NCI-H187 (cell line): ENCODE measurements at places on chromosomes 11 and 22.

- no peak for DNase-seq
Observed at GRCh38 chr11:30560206-30561106, 25.7 kb downstream of the MPPED2 start.

- DNase-seq, result no peak
Observed at GRCh38 chr11:34207487-34208180, 102.2 kb downstream of the NAT10 start.

DNA sequence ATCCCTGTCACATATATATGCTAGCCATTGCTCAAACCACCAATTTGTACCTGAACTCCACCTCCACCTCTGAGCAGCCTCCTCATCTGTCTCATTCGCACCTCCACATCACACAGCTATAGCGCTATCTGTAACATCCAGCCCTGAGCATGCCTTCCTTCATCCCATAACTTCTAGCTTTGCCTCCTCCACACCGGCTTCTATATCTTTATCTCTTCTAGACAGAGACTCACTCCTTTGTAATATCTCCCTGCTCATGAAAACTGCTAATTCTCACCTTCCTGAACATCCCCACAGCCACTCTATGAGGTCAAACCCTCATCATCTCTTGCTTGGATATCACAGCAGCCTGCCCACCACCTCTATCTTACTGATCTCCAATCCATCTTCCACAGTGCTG is 5.9 kb downstream of the SIAE start:
- DNase-seq, result no peak

DNA sequence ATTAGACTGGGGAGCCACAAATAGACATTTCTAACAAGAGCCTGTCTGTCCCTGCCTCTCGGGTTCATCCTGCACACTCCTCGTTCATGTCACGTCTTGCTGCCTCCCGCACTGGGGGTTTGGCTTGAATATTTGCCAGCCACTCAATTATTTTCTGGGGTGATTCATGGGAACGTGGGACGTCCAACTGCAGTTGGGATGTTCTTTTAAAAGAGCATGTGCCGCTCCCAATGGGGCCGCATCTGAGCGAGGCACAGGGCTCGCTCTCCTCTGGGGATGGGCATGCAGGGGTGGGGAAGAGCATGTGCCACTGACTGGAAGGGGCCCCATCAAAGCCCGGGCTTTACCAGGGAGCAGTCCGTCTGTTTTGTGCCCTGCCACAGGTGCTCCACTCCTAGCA is 43.4 kb downstream of the PARVG start:
- DNase-seq, result no peak

- no peak for DNase-seq
Observed at GRCh38 chr22:31651664-31652063, 10.4 kb downstream of the PISD start.

- no peak for DNase-seq
Observed at GRCh38 chr11:128487978-128488377, 99.4 kb downstream of the ETS1 start.

- DNase-seq, result no peak
Observed at GRCh38 chr11:9066433-9066925, 24.9 kb downstream of the SCUBE2 start.

DNA sequence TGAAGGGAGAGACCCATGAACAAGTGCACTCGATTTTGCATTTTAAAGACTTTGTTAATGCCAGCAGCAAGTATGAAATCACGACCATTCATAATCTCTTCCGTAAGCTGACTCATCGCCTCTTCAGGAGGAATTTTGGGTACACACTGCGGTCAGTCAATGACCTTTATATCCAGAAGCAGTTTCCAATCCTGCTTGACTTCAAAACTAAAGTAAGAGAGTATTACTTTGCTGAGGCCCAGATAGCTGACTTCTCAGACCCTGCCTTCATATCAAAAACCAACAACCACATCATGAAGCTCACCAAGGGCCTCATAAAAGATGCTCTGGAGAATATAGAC is 5.9 kb downstream of the SERPIND1 start:
- DNase-seq, result no peak

- peak; percentile 38 for DNase-seq
Observed at GRCh38 chr11:693887-694562, 997 bp downstream of the DEAF1 start.

GRCh38 chr11:9736365-9736764 is 72.5 kb downstream of the SWAP70 start:
- no peak for DNase-seq

DNA sequence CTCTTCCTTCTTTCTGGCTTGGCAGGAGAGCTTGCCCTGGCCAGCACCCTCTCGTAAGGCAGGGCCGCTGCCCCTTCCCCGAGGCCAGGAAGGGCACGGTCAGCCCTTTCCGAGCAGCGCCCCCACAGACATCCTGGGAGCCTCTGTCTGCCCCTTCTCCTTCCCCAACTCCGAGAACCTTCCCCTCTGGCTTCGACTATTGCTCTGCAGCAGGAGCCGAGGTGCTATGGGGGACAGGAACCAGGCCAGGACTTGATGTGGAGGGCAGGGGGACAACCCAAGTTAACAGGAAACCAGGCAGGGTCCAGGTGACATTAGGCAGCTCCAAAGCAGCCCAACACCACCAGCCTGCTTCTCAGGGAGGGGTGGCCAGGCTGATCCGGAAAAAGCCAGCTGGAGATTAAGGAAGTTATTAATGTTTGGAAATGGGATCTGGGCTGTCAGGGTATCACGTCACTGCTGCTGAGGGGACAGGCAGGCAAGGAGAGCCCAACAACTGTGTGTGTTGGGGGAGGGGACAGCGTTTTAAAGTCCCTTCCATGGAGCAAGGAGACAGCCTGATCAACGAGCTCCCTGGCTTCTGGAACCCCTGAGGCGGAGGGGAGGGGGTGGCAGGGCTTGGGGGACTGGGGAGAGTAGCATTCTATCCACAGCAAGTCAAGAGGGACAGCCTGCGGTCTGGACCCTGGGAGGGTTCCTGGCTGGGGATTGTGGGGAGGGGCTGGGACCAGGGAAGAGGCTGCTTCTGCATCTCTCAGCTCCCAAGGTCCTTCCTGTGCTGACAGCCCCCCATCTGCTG is 27.3 kb downstream of the SYT7 start:
- no peak for DNase-seq

DNA sequence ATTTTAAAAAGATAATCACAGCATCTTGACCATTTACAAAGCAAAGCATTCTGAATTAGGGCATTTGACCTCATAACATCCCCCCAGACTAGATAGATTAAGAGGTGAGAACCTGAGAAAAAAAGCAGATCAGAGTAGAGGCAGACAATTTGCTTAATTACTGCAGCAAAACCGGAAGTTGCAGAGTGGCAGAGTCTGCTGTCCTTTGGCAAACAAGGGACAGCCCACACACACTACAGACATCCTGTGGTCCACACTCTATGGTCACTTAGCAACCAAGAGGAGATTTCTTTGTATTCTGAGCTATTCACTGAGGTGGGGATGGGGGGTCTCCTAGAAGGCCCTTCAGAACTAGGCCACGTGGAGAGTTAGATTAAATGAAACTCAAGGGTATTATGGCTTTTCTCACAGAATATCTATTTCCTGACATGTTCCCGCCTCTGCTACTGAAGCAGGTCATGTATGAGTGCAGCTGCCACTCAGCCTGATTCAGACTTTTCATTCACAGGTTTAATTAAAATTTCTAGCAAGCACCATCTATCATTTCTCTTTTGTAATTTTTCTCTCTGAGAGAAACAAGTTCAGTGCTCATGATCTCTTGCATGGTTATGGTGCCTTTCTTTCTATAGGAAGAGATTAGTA is 48.5 kb downstream of the SVIP start:
- no peak for DNase-seq

- DNase-seq, result no peak
Observed at GRCh38 chr22:45097061-45097460, 66.7 kb upstream of the NUP50 start.

DNA sequence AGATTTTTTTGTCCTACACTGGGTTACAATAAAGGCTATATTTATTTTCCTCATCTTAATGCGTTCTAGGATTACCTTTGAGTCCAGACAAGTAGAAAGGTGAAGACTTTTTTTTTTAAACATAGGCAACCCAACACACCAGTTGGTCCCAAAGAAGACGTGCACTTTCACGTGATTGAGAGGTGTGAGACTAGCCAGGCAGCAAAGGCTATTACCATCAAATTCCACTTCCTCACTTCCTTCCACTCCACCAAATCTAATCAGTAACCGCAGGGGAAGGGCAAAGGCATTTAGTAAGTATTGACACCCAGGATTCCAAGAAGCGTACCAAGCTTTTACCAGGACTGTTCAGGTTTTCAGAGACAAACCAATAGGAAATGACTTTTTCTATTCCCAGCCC is 109.3 kb downstream of the APIP start:
- DNase-seq, result no peak

DNA sequence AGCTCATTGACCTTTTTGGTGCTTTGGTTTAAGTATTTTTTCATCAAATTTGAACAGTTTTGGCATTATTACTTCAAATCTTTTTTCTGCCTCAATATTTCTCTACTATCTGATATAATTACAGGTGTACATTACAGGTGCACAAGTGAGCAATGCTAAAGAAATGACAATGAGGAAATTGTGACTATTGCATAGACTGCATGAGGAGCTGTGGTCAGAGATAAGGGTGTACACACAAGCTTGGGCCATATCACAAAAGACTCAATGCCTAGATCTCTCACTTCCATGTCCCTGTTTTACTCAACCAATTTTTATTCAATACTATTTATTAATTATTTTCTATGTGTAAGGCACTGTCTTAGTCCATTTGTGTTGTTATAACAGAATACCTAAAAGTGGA is 251.0 kb upstream of the UBASH3B start:
- no peak for DNase-seq

GRCh38 chr22:27201741-27202140 is 544.4 kb downstream of the MIAT start:
- DNase-seq, result no peak

DNA sequence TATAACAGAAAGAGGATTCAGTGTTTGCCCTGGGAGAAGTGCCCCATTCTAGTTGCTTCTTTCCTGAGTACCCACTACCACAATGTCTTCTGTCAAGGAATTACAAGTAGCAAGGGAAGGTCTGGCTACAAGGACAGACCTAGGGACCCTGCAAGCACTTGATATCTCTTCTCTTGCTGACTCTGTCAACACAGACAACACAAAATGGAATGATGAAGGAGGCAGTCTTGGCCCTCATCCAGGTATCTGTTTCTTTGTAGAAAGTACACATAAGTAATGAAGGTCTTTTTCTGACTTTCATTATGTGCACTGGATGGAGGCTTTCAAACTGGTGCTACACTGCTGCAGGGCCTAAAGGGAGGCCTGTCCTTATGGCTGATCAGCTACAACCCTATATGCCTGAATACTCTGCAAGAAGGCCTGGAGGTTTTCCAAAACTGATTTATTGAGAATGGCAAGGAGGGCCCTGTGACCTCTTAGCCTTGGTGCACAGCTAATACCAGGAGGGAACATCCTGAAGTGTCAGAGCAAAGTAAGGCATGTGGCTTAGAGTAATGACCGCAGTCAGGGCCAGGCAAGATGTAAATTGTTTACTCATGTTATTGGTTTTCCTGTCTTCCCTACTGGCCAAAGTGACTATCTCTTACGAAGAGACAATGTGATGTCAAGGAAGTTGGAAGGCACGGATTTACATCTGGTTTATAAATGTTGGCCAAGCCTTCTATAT is 31.2 kb downstream of the GAB2 start:
- no peak for DNase-seq

DNA sequence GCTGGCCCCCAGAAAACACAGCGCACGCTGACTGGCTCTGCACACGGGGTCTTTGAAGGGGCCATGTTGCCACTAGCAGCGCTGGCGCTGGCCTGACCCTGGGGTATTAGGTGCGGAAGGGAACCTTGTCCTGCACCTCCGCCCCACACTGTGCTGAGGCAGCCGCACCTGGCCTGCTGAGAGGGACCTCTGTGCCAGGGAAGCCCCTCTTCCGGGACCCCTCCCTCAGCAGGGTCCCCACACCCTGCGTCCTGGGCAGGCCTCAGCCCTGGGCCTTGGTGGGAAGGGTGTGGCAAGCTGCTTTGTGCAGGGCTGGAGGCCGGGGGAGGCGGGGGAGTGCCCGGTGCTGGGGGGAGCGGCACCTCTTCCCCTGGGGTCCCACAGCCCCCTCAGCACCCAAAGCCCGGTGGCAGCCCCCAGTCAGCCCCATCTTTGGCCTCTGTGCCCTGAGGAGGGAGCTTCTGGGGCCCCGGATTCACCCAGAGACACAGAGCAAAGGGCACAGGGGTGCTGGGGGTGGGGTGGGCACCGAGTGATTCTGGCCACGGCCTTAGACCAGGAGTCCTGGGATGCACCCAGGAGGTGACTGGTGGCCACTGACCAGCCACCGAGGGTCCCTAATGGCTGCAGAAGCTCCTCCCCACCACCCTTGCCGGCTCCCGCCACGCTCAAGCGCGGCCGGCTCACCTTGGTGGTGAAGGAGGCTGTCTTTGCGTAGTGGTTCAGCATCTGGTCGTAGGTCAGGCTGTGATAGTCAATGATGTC is 11.4 kb downstream of the TTLL8 start:
- DNase-seq, result no peak

DNA sequence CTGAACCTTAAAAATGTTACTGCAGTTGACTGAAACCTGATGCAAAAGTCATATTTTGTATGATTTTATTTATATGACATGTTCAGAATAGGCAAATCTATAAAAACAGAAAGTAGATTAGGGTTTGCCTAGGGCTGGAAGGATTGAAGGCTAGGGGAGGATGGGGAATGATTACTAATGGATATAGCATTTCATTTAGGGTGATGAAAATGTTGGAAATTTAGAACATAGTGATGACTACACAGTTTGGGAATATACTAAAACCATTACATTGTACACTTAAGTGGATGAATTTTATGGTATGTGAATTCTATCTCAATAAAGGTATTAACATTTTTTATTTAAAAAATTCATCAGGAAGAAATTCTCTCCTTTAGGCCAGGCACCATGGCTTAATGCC is 22.9 kb upstream of the PAFAH1B2 start:
- DNase-seq, result no peak

DNA sequence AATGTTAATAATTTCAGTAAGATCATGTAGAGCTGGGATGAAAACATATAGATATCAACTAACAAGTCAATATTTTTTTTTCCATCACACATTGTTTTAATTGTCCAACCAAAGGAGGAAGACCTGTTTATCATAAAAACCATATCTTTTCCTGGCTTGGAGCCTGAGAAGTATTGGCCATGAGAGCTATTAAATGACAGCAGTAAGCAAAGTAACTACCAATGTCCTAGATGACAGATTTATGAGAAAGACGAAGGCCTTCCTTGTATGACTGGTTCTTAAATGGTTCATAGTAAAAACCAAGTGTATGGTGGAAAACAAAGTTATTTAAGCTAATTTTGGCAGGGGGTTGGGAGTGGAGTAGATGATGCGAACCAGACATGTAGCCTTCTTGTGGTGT is 1147.1 kb upstream of the TENM4 start:
- no peak for DNase-seq

GRCh38 chr22:25369041-25369440 is 149.6 kb downstream of the CRYBB2 start:
- DNase-seq, result no peak
